Fibroblast of mammary gland (primary cell): ENCODE measurements at places on chromosomes 13 and 19.

- peak; percentile 85 for DNase-seq
Measured at GRCh38 chr19:50607874-50608785, 31.6 kb downstream of the SYT3 start.

DNA sequence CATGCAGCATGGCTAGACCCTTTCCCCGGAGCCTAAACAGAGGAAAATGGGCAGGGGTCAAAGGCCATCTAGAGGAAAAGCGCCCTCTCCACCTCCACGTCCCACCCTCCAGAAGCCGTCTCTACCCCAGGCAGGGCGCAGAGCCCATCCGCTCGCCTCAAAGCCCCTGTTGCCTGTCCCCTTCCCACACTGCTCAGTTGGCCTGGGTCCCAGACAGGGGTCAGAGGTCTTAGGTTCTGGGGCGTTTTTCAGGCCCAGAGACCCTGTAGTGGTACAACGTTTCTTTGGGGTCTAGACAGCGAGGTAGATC, 285 bp downstream of the TMEM143 start:
- peak; percentile 11 for DNase-seq

DNA sequence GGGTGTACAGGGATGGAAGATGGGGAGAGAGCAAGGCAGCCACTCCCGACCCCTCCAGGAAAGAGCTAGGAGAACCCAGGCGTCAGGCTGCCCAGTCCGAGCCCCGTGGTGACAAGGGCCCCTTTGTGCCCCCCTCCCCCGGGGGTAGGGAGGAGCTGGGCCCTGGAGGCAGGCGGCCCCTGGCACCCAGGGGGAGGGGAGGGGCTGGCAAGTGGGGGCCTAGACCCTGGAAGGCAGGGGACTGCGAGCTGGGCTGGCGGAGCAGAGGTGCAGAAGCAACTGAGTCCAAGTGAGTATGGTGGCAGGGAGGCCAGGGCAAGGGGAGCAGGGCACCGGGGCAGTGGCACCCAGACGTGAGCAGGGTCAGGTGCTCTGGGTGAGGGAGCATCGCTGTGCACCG, at the start of gene MAG:
Gene MAG (plus strand): TSS at position 246 of the 400 bp plus-strand sequence. CDS start 3,248 bp downstream, outside the sequence.
- no peak for DNase-seq

GRCh38 chr19:52188822-52189734, 774 bp upstream of the PPP2R1A start:
- no peak for DNase-seq

- peak; percentile 84 for DNase-seq
Measured at GRCh38 chr19:10259162-10259905, 7.3 kb downstream of the MRPL4 start.

GRCh38 chr13:75792526-75793187, 156.5 kb downstream of the LMO7 start:
- DNase-seq = no peak

- DNase-seq = no peak
Measured at GRCh38 chr13:107200491-107200890, 632.6 kb upstream of the ARGLU1 start.

DNA sequence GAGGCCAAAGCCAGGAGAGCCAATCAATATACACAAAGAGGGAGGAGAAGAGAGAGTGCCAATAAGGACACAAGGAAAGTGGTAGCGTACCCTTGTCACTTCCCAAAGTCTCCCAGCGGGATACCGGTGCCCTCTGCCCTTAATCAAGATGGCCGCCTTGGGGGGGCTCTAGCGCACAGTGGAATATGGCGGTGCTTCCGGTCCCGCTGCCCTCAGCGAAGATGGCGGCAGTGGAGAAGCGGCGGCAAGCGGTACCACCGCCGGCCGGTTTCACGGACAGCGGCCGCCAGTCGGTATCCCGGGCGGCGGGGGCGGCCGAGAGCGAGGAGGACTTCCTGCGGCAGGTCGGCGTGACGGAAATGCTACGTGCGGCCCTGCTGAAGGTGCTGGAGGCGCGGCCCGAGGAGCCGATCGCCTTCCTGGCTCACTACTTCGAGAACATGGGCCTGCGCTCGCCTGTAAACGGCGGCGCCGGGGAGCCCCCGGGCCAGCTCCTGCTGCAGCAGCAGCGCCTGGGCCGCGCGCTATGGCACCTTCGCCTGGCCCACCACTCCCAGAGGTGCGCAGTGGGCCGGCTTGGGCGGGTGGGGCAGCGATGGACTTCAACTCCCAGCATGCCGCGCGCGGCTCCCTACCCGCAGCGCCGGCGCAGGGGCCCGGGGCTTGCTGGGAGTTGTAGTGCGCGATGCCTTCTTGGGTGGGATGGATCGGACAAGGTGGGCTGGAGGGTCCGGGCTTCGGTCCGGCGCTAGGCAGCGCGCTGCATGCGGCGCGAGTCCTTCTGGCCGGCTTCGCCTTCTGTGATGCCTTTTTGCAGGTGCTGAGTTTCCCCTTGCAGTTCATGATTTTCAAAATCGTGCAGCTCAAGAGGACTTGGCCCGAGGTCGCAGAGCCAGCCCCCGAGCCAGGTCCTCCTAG, at the start of gene TPGS1:
Gene TPGS1 (plus strand): TSS at position 212 of the 918 bp plus-strand sequence. CDS start 10 bp downstream, at position 222.
- peak; percentile 52 for DNase-seq

DNA sequence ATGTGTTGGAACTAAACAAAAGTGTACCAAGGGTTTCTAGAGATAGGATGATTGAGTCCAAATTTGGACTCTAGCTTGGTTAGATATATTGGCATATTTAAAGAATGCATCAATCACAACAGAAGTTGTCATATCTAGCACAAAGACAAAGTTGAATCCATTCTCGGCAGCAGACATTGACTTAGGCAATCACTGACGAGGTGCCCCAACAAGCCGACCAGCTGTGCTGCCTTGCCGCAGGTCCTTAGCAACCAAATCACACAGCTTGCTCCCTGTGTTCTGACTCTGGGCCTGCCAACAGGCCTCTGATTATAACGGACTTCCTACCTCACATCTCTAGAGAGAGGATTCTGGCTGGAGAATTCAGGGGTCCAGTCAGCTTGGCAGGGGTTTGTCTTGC, 208.7 kb downstream of the MTUS2 start:
- no peak for DNase-seq

- peak; percentile 100 for DNase-seq
Measured at GRCh38 chr13:110396913-110397381, 89.9 kb downstream of the COL4A2 start.

- peak; percentile 94 for DNase-seq
Measured at GRCh38 chr13:40102854-40103253, 447.4 kb downstream of the COG6 start.

DNA sequence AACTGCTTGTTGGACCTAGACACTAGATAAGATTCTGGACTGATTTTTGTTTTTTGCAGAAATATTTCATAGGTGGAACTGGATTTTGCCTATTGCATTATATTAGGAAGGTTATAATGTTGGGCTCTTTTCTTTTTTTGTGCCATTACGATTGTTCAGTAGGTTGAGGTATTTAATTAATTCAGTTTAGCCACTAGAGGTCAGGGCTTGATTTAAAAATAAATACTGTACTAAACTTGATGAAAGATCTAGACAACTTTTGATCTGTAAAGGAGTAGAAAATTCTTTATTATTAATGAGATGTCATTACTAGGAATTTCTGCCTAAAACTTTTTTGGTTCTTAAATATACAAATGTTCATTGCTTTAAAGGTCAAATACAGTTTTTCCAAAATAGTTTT, 15.2 kb upstream of the SUPT20H start:
- peak; percentile 55 for DNase-seq

DNA sequence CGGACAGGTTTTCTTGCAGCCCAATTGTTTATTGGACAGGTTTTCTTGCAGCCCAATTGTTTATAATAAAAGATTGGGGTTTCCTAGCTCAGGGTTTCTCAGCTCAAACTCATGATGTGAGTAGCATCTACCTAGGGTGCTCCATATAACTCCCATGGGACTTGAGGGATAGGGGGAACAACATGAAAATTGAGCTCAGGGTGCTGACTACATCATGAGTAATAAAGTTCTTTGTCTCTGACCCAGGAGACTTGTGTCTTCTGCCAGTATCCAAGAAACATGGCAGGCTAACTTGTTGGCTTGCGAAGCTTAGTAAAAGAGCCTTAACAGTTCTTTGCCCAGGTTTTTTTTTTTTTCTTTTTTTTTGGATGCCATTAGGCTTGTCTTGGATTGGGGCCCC, 59.2 kb upstream of the MYCBP2 start:
- peak; percentile 59 for DNase-seq

DNA sequence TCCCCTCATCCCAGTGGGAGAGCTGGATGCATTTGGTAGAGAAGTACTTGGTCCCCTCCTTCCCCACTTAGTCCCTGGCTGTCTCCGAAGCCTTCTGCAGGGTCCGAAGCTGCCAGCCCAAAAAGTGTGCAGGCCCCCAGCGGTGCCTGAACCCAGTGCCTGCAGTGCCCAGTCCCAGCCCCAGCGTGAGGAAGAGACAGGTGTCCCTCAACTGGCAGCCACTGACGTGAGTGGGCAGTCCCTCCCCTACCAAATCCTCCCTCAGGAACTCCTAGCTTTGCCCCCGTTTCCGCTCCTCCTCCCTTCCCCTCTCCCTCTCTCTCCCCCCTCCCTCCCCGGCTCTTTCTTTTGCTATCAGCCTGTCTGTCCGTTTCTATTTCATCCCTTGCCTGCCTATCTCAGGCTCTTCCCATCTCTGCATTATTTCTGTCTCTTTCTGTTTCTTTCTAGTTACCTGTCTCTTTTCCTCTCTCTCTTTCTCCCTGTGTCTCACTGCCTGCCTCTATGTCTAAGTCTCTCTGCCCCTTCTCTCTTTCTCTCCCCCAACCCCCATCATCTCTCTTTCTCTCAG, 1.8 kb upstream of the LTBP4 start:
- DNase-seq = no peak

GRCh38 chr19:4390567-4391305, 9.6 kb downstream of the SH3GL1 start:
- no peak for DNase-seq

GRCh38 chr13:50766013-50766412, 77.5 kb downstream of the DLEU7 start:
- DNase-seq = peak; percentile 68
